ENCODE measurements at places on chromosomes 16 and 17. TPM values are rescaled to one million over a fixed set of nuclear protein-coding genes. Genes with fewer than 3 reads are reported as not detected.

Gene SLC12A3
- total RNA-seq, result not detected

Gene G6PC1
- not detected for total RNA-seq

Gene GAS2L2
- total RNA-seq, result not detected

Gene SKA2
- 22.4 TPM for total RNA-seq

Gene RAMP2
- not detected for total RNA-seq

Gene RNF112
- total RNA-seq, result 0.29 TPM

Gene AANAT
- total RNA-seq, result not detected

Gene VASN
- 217 TPM for total RNA-seq

Gene ITGA2B
- total RNA-seq, result not detected

Gene SLC52A1
- total RNA-seq, result not detected

Gene SCNN1G
- not detected for total RNA-seq

Gene C1QTNF8
- total RNA-seq, result not detected

Gene ADORA2B
- total RNA-seq, result 5.9 TPM

Gene ANKS4B
- total RNA-seq, result not detected

Gene RPH3AL
- total RNA-seq, result 2.9 TPM

All from osteoblast (primary cell).